Stimulated activated CD4-positive, alpha-beta T cell treated with anti-CD3 and anti-CD28 coated beads, TNF-alpha, amount 100 ng/mL, for 1 hour (primary cell): ENCODE measurements at places on chromosomes 7 and 10.

DNA sequence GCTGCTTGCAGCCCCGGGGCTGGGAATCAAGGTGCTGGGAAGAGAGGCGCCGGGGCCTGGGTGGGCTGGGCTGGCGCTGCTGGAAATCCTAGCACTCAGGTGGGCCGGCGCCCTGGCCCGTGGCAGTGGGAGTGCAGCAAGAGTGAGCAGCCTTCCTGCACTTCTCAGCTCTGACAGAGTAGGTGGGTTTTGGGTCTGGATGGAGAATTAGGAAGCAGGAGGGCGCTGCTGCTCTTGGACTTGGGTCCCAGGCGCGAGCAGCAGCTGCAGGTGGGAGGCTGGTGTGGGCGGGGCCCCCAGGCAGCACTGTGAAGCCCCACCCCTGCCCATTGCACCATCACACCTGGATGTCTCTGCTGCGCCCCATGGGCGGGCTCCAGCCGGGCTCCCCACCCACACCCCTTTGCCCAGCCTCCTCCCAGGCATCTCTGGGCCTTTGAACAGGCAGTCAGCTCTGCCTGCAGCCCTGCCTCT lies 6.0 kb downstream of the BRI3 start:
- no peak for DNase-seq

- no peak for DNase-seq
Observed at GRCh38 chr7:141785706-141786552, 4.1 kb upstream of the TAS2R5 start.

DNA sequence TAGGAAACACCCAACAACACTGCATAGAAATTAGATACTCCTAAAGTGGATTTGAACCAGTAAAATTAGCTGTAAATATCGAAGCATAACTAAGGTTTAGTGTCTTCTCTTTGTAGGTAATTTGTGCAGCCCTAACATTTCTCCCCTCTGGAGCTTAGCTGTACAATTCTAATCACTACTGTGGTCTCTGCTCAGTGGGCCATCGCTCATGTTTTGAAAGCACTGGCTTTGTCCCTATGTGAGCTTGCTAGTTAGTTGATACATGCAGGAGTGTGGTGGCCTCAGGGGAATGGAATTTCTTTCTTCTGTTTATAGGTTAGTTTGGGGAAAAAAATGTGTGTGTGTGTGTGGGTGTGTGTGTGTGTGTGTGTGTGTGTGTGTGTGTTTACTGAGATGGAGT lies 373.1 kb downstream of the DPP6 start:
- no peak for DNase-seq

- DNase-seq: peak; percentile 73
Observed at GRCh38 chr10:102408728-102409603, 9.6 kb downstream of the PSD start.

DNA sequence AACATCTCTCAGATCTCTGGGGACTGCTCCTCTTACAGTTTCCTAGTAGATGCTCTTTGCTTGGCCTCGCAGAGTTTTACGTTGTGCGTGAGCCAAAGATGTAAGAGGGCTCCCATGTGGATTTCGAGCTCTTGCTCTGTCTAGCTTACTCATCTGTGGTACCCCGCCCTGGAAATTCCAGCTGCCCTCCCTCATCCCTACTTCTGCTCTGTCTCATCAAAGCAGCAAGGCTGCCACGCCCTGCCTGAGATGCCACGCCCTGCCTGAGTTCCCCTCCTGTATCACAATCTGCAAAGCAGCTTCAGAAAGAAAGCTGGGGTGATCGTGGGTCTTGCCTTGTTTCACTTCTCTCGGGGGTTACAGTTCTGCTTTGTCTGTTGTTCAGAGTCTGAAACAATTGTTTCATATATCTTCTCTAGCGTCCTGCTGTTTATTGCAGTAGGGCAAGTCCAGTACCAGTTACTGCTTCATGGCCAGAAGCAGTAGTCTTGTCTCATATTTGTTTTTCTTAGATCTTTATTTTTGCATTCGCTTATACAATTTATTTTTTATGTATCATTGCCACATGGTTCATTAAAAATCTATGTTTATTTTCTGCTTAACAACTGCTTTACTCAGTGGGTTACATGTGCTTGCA lies 36.1 kb upstream of the CCNY start:
- DNase-seq: no peak

DNA sequence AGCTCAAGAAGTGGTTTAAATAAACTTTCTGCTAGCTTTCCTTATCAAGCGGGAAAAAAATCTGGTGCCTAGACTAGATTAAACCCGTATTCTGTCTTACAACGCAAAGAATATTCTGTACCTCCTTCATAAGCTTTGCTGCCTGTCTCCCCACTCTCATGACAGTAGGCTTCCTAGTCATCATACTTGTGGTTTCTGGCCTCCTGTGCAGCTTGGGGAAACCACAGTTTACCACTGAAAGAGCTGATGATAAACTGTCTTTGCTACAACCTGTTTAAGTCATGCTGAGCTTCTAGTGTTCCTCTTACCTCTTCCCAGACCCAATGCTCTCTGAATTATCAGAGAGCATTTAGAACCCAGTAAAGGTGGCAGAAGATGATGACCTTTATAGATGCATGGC lies 55.0 kb downstream of the PODXL start:
- DNase-seq: no peak

DNA sequence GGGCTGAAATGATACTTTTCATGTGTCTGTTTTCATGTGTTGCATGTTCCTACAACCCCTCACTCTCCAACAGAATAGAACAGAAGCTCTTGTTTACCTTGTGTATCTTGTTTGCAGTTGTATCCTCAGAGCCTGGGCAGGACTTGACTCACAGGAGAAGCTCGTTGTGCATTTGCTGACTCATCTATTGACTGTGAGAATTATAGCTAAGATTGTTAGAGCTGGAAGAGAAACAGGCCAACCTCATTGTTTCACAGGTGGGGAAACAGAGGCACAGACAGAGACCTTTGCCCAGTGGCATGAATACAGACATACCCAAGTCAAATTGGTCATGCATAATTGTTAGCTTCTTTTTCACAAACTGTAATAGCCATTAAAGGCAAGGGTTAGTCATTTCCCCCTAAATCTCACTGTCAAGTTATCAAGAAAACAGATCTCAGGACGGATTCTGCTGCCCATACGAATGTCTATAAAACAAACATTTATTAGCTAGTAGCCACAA lies 4.6 kb upstream of the TSPAN15 start:
- DNase-seq: no peak

GRCh38 chr10:6065406-6065805 lies 3.2 kb upstream of the IL2RA start:
- no peak for DNase-seq

DNA sequence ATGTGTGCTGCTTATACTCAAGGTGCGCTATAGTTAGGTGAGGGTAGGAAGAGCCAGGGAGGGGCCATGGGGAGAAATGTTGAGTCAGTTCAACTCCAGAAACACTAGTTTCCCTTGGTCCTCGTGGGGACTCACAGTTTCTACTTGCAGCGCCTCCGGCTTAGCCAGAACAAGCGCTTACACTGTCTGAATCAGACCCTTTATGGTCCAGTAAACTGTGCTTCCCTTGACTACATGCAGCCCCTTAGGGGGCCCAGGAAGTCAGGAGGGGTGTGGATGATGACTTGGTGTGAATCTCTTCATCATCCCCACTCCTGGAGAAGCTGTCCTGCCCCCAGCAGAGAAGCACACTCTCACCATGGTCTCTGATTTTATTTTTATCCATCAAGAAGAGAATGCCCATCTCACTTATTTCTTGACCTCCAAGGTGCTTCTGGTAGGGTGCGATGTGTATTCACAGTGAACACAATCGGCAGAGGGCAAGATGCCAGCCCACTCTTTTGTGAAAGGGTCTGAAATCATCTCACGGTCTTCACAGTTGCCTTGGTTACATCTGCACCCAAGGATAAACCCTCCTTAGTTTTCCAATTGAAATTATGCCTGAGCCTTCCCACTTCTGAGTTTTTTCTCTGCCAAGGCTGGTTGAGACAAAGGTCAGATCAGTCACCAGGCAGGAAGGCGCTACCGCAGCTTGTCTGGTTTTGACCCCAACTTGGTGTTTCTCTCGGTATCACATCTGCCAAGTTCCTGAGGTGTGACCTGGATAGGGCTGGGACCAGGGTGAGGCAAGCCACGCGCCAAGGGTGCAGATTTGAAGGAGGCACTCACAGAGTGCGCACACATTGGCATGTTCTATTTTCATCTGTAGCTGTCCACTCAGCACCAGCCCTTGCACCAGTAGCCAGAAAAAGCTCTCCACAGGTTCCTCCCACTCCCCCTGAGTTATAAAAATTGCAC lies 62.7 kb upstream of the LRRC4 start:
- DNase-seq: no peak

- DNase-seq: no peak
Observed at GRCh38 chr7:139830292-139830691, 1.2 kb downstream of the TBXAS1 start.

DNA sequence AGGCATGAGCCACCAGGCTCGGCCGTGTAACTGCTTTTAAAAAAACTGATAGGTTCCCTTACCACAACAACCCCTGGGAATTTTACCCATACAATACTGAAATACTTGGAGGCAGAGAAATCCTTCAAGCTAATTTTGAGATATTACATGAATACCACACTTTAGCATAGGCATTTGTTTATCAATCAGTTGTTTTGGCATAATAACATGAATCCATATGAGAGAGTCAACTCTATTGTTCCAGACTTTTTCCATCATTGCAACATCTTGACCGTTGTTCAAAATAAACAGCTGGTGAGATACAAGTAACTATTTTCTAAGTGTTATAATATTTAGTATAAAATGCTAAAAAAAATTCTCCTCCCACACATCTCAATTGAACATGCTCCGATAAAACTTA lies 36.8 kb downstream of the LAMB4 start:
- no peak for DNase-seq

DNA sequence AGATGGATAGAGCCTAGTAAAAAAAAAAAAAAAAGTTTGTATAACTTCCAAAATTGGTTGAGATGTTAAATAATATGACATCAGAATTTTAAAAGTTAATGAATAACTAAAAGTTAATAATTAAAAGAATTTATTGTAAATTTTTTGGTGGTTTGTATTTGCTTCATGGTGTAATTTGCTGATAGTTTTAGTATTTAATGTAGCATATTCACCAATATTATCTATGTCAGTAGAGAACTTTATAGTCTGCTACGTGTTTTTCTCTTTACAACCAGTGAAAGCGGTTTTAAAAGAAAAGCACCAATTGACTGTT lies 51.8 kb upstream of the STEAP4 start:
- no peak for DNase-seq
